Glutamatergic neuron (in vitro differentiated cells): ENCODE measurements at places on chromosomes 4 and X. TPM values are rescaled to one million over a fixed set of nuclear protein-coding genes. Genes with fewer than 3 reads are reported as not detected.

PI4K2B gene
- total RNA-seq: 2.9 TPM

PRR27 gene
- total RNA-seq: not detected

GDPD2 gene
- total RNA-seq: not detected

RAP2C gene
- total RNA-seq: 22.2 TPM

SMIM10 gene
- total RNA-seq: not detected

DNA sequence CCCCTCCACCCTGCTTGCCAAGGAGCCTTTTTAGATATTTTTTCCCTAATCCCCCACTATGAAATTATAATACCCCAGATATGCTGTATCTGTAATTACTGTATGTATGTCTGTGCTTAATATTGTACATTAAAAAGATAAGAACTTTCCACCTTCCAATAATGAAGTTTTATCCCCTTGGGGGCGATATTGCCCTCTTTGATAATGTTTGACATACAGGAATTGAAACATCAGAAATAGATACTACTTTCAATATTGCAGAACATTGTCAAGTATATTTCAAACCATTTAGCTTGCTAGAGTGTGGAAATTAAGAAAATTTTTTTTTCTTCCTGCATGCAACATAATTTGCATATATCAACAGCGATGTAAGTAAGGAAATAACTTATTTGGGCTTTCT lies 58.9 kb downstream of the NAF1 start:
- no peaks in the 10 kb centered on the region for H3K36me3 ChIP-seq
- H3K4me3 ChIP-seq: no peak overlapping the region
- no peaks in the 10 kb centered on the region for H3K4me1 ChIP-seq
- no peak for DNase-seq

GRCh38 chr4:88610771-88611170 lies 18.5 kb downstream of the HERC3 start:
- no peak overlapping the region for H3K4me3 ChIP-seq
- peaks cover 11% of the 10 kb centered on the region for H3K36me3 ChIP-seq
- no peaks in the 10 kb centered on the region for H3K27me3 ChIP-seq
- H3K27ac ChIP-seq: no peak overlapping the region

GRCh38 chr4:22490718-22491315 lies 25.0 kb downstream of the ADGRA3 start:
- H3K36me3 ChIP-seq: peaks cover 4% of the 10 kb centered on the region
- peaks cover 33% of the 10 kb centered on the region for H3K4me1 ChIP-seq
- no peak overlapping the region for H3K27ac ChIP-seq
- peaks cover 2% of the 10 kb centered on the region for H3K27me3 ChIP-seq

GRCh38 chrX:116749943-116750342 lies 287.2 kb upstream of the CT83 start:
- no peaks in the 10 kb centered on the region for H3K27me3 ChIP-seq
- H3K4me1 ChIP-seq: no peaks in the 10 kb centered on the region
- no peak for DNase-seq

- H3K27me3 ChIP-seq: no peaks in the 10 kb centered on the region
- no peaks in the 10 kb centered on the region for H3K4me1 ChIP-seq
- no peaks in the 10 kb centered on the region for H3K36me3 ChIP-seq
- DNase-seq: no peak
These were observed 102.8 kb downstream of the TRIML1 start for GRCh38 chr4:188242041-188242440.

DNA sequence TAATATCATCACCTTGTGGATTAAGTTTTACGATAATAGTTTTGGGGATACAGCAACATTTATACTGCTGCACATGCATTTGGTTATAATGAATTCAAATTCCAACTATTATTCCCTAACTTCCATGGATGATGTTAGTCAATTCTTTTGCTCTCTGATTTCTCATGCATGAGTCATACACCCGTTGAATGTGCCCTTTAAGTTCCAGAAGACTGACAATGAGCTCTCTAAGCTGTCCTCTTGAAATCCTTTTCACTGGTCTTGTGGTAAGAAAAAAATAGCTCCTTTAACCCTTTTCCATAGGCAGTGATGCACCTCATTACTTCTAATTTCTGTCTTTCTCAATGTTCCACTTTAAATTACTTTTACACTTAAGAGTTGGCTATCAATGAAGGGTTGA lies 1095.2 kb upstream of the POU3F4 start:
- no peaks in the 10 kb centered on the region for H3K36me3 ChIP-seq
- H3K4me1 ChIP-seq: no peaks in the 10 kb centered on the region
- H3K27ac ChIP-seq: no peak overlapping the region
- H3K27me3 ChIP-seq: no peaks in the 10 kb centered on the region
